ENCODE measurements at places on chromosomes 13 and 19. TPM values are rescaled to one million over a fixed set of nuclear protein-coding genes. Genes with fewer than 3 reads are reported as not detected.

- peak; percentile 7 for DNase-seq
Observed at GRCh38 chr13:50079655-50080202, 64.5 kb downstream of the KCNRG start.

The SLC17A7 gene
- not detected for total RNA-seq

The PRSS57 gene
- not detected for total RNA-seq

The CGB1 gene
- not detected for total RNA-seq

- peak; percentile 87 for DNase-seq
Observed at GRCh38 chr19:53192771-53193534, at the start of gene ZNF665. Gene ZNF665 (minus strand): TSS chr19:53193358. CDS start chr19:53182898, 10,460 bp downstream.

The ZNF547 gene
- total RNA-seq: 1.9 TPM

- DNase-seq: no peak
Observed at GRCh38 chr19:13983213-13983889, 22.8 kb downstream of the RFX1 start.

DNA sequence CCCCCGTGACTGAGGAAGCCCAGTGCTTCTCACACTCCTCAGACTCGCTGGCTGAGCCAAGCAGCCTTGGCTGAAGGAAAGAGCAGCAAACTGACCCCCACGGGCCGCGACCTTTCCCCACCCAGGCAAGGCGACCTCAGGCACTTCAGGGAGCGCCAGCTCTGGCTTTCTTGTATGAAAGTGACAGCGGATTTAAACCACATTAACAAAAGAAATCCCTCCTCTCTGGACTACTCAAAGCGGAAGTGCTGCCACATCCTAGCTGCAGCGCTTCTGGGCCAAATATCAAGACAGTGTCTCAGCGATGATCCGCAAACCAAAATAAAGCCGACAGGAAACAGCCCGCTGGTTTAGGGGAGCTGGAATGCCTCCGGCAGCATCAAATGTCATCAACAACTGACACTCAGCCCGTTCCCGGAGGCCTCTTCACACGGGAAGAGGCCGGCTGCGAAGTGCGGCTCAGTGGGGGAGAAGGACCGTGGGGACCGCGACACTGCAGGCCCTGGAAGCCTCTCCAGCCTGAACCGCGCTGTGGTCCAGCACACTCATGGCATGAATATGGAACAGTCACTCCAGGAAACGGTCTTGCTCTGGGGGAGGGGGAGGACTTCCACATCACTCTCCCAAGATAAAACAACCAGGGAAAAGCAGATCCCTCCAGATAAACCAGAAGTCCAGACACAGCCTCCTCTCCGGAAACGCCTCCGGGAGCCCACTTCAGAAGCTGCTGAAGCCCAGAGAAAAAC is 1.4 kb downstream of the RASA3 start:
- DNase-seq: peak; percentile 91

GRCh38 chr13:91817250-91817649 is 418.8 kb downstream of the GPC5 start:
- peak; percentile 3 for DNase-seq

GRCh38 chr19:1266916-1267476 is 2.1 kb upstream of the CIRBP start:
- DNase-seq: no peak

- no peak for DNase-seq
Observed at GRCh38 chr13:98141509-98142379, 1.1 kb upstream of the FARP1 start.

The ZNF345 gene
- total RNA-seq: 6.0 TPM

The MAB21L1 gene
- 0.32 TPM for total RNA-seq
